ENCODE measurements at places on chromosomes 7 and 10.

GRCh38 chr7:25216837-25217236 is 11.4 kb downstream of the NPVF start:
- DNase-seq, result no peak

- no peak for DNase-seq
Measured at GRCh38 chr10:77201135-77202106, 436.2 kb downstream of the KCNMA1 start.

GRCh38 chr7:144384071-144384470 is 19.4 kb downstream of the NOBOX start:
- DNase-seq, result no peak

DNA sequence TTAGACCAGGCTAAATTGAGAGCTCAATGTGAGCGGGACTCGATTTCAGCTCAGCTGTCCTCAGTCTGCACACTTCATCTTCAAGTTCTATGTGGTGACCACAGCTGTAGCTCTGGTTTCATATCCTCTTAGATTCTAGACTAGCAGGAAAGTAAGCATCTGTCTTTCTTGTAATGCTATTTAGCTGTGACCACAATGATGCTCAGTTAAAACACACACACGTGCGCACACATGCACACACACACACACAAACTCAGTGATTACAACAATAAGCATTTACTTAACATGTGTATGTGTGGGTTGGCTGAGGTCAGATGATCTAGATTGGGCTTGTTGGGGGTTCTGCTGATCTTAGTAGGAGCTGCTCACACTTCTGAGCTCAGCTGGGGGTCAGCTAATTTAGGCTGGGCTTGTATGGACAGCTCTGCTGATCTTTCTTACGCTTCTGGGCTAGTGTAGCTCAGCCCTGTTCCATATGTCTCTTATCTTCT is 82.5 kb downstream of the ZNF365 start:
- peak; percentile 52 for DNase-seq

Data from CD4-positive, alpha-beta T cell treated with Interferon gamma for 1 hour (primary cell).